NCI-H2029 (cell line): ENCODE measurements at places on chromosomes 7 and 10.
A peak's percentile ranks its signal among the peaks of the same experiment; 100 is the strongest.

GRCh38 chr10:17028798-17029197 lies 100.8 kb downstream of the CUBN start:
- DNase-seq, result no peak

GRCh38 chr7:2808891-2809665 lies 35.0 kb downstream of the GNA12 start:
- DNase-seq, result no peak

DNA sequence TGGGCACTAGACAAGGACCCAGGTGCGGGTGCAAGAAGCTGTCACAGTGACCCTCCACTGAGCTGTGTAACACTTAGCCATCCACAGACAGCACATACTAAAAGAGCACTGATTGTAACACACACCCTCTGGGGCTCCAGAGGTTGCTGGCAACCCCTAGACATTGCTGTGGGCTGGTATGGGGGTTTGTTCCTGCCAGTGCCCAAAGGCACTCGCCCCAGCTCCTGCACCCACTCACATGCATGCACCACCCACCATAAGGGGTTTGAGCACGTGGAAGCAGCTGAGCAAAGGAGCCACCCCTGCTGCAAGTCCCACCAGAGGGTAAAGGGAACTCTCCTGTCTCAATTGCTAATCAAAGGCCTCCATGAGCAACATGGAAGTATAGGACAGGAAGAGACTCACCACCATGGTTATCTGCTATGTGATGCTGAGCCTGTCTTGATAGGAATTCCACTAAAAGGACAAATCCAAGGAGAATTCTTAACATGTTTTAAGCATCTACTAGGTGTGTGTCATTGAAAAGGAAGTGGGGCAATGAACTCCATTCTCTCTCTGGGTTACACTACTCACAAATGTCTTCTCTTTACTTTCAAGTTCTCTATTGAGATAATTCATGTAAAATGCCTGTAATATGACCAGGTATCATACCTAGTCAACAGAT lies 103.1 kb downstream of the GFRA1 start:
- DNase-seq, result no peak

GRCh38 chr7:86991771-86992191 lies 67.7 kb downstream of the ELAPOR2 start:
- peak; percentile 89 for DNase-seq

- no peak for DNase-seq
Observed at GRCh38 chr7:159227433-159227832, 82.8 kb upstream of the VIPR2 start.

DNA sequence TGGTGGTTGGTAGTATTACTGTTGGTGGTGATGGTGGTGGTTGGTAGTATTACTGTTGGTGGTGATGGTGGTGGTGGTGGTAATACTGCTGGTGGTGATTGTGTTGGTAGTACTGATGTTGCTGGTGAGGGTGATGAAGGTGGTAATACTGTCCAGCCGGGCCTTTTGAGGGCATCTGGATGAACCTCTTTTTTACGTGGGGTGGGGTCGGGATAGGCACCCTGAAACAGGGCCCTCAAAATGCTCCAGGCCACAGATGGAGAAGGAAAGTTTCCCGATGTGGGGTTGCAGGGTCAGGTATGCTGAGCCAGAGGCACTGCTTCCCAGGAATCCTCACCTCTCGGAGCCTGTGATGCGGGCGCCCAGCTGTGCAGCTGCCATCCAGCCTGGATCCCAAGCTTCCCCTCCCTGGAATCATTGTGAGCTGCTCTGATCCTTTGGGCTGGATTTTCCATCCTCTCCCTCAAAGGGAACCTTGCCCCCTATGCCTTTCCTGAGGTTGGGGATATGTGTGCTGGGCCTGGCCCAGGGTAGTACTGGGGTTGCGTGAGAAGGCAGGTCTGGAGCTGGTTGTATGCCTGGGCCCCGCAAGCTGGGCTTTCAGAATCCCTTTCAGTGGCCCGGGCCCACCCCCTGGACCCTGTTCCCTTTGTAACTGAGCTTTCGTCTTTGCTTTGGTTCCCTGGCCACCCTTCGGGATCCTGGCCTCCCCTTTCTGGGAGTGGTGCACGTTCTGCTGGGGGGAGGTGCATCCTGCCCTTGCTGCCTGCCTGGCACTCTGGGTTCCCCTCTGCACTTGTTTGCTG lies 43.3 kb downstream of the DOCK1 start:
- DNase-seq, result no peak

- no peak for DNase-seq
Observed at GRCh38 chr7:121012170-121012874, 23.8 kb downstream of the CPED1 start.

DNA sequence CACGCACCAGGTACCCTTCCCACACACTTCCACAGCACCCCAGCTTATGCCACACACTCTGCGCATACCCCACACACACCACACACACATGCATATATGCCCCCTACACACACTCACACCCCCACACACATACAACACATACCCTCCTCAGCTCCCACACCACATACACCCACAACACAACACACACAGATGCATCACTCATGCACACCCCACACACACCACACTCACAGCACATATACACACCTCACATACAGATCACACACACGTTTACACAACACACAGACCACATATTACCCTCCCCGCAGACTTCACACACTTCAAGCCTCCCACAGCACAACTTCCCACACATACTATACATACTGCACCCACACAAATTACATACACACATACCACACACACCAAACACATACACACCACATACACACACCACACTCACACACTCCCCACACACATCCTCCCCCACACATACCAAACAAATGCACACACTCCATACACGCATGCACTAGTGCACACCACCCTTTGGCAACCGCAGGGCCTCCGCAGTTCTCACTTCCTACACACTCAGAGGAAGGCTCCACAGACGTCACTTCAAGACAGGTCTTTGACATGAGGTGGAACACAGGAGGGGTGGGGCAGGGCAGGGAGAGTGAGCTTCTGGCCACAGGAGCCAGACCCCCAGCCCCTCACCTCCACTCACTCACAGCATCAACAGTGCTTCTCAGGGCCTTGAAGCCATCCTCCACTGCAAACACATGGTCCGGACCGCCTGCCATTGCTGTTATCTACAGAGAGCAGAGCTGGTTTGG lies 18.5 kb upstream of the ANTXRL start:
- DNase-seq, result no peak
